Stimulated activated CD8-positive, alpha-beta memory T cell treated with anti-CD3 and anti-CD28 coated beads, Interleukin-7, amount 100 ng/mL, for 1 hour (primary cell): ENCODE measurements at places on chromosomes 11 and 22.
A peak's percentile ranks its signal among the peaks of the same experiment; 100 is the strongest.

DNA sequence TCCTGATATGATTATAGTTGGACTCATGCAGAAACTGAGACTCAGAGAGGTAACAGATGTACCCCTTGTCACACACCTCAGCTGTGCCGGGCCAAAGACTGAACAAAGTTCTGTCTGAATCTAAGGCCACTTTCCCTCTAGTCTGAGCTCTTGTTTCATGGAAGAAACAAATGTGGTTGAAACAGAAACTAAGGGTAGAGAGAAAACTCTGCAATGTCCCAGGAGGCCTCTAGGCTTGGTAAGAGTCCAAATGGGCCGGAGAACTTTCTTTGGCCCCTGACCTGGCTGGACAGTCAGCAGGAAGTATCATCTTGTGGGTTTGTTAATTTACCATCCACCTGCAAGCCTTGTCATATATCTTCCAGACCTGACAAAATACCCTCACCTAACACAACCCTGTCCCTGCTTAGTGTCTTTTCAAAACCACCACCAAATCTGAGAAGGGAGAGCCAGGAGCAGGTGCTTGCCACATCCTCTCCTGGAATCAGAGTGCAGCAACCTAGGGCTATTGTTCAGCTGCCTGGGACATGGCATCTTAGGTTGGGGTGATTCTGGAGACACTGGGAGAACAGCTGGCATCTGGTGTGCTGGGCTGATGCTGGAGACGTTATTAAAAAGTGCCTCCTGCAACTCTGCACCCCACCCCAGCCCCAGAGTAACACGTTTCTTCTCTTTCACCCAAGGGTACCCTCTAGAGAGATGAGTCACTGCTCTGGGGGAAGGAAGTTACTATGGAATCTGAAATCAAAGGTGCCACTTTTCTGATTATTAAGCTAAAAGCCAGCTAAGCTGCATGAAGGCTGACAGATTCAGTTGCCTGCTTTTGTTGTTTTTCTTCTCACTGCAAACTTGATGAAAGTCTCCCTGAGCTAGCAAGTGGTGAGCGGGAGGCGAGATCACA is 126.3 kb upstream of the TIMP3 start:
- no peak for DNase-seq

DNA sequence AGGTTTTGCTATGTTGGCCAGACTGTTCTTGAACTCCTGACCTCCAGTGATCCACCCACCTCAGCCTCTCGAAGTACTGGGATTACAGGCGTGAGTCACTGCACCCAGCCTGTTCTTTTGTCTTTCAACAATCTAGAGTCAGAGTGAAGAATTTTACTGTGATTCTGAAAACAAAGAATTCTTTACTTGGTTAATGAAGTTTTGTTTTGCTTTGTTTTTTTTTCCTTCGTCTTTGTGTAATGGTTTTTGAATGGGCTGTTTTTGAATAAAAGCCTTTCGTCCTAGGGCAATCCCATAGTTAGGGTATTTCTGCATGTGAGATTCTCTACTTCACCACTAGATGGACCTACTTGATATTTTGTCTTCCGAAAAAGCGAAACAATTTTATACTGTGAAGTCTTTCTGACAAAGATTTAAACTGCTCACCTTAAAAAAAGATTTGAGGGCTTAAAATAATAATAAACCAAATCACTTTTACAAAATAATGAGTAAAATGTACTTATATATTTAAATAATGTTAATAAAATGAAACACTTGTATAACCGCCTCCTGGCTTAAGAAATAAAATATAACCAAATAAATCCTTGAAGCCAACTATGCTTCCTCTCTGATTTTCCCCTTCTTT is 43.4 kb upstream of the SC5D start:
- DNase-seq = no peak

GRCh38 chr22:36155702-36156101 is 4.9 kb downstream of the APOL3 start:
- no peak for DNase-seq

DNA sequence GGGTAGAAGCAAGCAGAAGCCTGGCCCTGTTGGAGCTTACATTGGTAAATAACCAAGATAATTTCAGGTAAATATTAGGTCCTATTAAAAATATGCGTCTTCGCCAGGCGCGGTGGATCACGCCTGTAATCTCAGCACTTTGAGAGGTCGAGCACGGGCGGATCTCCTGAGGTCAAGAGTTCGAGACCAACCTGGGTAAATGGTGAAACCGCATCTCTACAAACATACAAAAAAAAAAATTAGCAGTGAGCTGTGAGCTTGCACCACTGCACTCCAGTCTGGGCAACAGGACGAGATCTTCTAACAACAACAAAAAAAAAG is 529 bp upstream of the SULT4A1 start:
- no peak for DNase-seq

GRCh38 chr22:39026509-39027150 is 5.7 kb downstream of the APOBEC3D start:
- no peak for DNase-seq

GRCh38 chr22:43142880-43143562 is at the start of gene MCAT:
Gene MCAT (minus strand): TSS chr22:43143398. CDS start chr22:43143348, 50 bp downstream.
- peak; percentile 54 for DNase-seq

DNA sequence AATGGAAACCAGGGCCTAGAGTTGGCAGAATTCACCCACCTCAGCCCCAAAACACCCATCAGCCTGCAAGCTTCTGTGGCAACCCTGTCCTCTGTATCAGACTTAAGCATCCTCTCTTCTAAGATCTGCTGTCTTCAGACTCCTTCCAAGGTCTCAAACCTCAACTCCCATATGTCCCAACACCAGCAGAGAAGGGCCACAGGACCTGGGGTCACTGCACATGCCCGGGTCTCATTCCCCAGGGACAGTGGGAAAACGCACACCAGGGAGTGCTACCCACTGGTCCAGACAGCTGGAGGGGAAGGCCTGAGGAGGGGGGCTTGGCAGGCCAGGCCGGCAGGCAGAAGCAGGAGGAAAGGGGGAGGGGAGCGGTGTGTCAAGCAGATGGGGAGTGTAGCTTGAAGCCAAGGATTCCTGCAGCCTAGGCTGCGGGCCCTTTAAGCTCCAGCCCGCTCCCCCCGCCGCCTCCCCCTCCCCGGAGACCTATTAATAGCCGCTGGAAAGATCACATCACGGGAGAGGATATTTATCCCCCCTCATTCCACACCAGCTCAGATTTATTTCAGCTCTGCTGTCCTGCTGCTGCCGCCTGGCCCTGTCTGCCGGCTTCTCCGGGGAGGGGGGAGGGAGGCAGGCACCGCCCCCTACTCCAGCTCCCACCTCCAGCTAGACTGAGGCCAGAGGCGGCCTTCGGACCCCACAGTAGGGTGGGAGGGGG is 16.7 kb downstream of the BCL9L start:
- no peak for DNase-seq

GRCh38 chr22:44408829-44409192 is 89.2 kb downstream of the RTL6 start:
- no peak for DNase-seq

DNA sequence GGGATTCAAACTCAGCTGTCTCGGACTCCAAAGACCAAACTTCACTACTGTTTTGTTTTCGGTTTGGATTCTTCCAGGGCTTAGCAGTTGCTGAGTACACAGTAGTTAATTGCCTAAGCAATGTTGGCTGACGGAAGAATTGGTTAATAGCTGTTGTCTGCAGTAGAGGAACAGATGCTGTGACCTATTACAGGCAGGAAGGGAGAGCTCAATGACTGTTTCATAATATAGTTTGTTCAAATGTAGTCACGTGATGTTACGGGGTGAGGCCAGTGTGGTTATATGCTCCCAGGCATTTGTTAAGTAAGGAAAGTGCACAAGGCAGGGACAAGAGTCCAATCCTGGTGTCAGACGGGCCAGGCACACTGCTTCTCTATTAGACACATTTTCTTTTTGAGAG is 222.6 kb upstream of the CCDC90B start:
- no peak for DNase-seq

GRCh38 chr11:315051-315481 is 1.2 kb downstream of the IFITM1 start:
- DNase-seq = no peak

- no peak for DNase-seq
These were observed 35.7 kb downstream of the LRRC32 start for GRCh38 chr11:76634886-76635285.

DNA sequence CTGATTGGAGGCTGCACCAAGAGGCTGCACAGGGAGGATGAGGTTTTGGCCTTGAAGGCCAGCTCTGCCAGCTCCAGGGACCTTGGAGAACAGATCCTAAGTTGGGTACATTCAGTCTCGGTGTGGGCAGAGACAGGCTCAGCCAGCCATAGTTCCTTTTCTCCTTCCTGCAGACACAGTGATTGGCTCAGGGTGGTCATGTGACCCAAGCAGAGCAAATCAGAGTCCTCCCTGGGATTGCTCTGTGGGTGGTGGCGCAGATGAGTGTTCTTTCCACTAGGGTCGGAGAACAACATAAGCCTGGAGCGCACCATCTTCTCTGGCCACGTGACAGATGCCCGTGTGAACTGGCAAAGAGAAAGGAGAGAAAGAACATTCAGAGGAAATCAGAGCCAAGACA is 47.1 kb upstream of the CCND1 start:
- DNase-seq = no peak

DNA sequence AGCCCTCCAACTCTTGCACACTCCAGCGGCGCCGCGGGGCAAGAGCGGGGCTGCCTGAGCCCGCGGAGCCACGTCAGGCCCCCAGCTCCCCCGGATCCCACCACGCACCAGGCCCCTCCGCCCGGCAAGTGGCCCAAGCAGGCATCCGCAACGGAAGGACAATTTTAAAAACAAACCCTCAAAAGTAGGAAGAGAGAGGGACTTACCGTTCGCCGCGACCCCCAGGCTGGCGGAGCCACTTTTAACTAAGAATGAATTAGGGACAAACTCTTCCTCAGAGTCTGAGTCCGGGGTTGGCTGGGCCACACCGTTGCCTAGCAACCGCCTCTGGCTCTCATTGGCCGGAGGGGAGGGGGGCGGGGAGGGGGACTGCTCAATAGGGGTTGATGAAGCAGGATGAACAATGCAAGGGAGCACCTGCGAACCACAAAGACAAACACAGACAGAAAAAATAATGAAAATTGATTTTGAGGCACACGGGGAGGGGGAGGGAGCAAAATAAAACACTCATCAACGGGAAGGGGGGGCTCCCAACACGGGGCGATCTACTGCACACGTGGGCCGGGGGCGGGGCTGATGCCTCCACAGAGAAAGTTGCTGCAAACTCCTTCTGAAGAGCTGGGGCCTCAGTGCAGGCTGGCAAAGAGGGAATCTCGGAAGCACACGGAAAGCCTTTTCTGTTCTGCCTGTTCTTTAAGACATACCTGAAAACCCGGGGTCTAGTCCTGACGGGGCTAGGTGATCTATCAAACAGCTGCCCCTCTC is 387.5 kb upstream of the NARS2 start:
- no peak for DNase-seq

GRCh38 chr11:97123237-97123636 is 733.4 kb downstream of the JRKL start:
- DNase-seq = no peak

DNA sequence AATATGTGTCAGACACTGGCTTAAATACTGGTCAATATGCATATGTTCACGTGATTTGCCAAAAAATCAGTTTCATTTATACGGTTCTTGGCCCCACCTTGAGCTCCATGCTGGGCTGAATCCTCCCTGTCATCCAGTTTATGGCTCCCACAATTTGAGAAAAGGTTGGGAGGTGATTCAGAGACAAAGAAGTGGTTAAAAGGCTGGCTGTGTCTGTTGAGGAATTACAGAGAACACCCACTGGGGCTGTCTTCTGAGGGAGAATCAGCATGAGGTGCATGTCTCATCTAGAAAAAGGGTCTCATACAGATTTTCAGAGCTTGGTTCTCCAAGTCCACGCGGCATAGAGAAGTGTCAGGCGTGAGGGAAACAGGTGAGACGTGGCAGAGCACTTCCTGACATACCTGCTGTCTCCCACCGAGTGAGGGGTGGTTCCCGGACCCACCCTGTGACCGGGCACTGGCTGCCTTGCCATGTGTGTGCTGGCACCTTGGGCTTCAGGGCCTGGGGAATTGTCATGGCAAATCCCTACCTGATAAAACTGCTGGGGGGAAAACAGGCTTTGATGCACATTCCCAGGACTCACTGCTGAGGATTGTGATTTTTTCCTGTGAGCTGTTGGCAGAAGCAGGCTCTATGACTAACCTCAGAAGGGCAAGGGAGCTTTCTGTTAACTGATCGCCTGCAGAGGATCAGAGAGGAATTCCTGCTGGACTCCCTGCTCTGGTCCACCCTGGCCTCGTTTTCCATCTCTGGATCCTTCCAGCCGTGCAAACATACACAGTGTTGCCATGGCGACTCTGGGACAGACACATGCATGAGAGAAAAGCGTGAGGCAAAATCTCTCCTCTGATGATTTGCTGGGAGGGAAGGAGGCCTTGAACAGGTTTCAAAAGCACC is 223.6 kb downstream of the ADAMTS15 start:
- no peak for DNase-seq

GRCh38 chr11:12591706-12592105 is 82.5 kb upstream of the TEAD1 start:
- DNase-seq = no peak

DNA sequence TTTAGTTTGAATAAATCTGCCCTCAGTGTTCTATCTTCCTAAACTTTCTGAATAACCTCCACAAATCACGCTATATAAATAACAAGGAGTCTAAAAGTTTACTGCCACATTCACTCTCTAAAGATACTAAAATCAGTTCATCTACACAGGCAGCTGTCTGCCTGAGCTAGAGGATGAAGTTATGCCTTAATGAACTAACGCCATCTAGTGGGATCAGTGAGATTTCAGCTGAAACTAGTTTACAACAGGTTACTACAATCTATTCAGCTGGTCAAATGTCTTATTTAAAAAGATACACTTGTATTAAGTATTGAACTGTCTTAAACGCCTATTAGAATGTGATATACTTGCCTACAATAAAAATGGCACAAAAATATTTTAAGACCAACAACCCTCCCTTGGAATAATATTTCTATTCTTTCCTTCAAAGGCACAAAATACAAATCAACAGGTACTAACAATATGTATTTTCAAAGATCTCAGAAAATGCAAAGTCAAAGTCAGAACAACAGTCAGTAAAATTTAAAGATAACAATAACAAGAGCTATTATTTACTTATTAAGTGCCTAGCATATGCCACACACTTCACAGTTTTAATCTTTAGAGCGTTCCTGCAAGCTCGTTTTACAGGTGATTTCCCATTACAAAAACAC is 84.1 kb downstream of the LARGE2 start:
- DNase-seq = no peak

DNA sequence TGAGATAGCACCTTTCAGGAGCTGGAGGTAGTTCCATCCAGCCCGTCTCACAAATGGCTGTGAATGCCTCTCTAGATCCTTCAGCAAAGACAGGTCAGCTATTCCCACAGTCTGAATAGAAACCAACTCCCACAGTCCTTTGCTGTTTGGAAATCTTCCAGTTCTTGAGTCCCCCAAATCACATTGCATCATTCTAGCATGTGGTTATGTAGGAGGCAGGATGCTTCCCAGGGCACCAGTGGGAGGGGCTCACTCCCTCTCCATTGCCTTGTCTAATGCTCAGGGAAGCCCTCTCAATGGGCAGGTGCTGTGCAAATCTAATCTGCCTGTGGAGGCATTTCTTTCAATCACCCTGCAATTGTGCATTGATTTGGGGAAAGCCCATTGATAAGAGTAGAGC is 14.6 kb downstream of the NAV2 start:
- DNase-seq = no peak
